ENCODE measurements at places on chromosomes 7 and 10. TPM values are rescaled to one million over a fixed set of nuclear protein-coding genes. Genes with fewer than 3 reads are reported as not detected.

SRI gene
- polyA plus RNA-seq, result 113 TPM

GRCh38 chr10:79345241-79346011 lies 1.8 kb upstream of the PPIF start:
- DNase-seq, result no peak

- DNase-seq, result no peak
Measured at GRCh38 chr10:77915319-77916105, 11.0 kb downstream of the DLG5 start.

FGF8 gene
- 0.44 TPM for polyA plus RNA-seq

CNNM1 gene
- polyA plus RNA-seq, result not detected

DNA sequence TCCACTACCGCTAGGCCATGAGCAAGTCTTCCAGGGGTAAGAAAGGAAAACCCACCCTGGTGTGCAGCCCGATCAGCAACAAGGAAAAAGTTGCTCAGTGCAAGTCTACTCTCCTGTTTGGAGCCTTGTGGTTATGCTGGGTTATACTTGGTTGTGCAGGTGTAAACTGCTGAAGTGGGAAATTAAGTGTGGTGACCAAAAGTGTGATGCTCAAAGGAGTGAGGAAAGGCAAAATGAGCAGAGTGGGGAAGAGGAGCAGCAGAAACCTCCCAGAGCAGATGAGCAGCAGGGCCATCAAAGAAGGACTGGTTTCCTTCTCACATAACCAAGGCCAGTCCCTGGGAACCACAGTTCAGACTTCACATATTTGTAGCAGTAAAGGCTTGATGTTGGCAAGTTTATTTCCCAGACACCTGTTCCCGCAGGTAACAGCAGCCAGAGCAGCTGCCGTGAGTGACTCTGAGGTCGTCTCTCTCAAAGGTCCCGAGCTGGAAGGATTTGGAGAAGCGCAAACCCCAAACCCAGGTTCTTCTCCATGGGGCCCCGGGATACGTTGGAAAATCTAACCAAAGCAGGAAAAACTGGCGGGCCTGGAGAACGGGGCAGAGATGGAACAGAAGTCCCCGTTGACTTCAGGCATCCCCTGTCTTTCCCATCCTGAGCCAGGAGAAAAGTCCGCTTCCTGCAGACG lies 607 bp upstream of the SMO start:
- DNase-seq, result no peak

- no peak for DNase-seq
Measured at GRCh38 chr10:103141950-103142349, 51.1 kb downstream of the NT5C2 start.

DNA sequence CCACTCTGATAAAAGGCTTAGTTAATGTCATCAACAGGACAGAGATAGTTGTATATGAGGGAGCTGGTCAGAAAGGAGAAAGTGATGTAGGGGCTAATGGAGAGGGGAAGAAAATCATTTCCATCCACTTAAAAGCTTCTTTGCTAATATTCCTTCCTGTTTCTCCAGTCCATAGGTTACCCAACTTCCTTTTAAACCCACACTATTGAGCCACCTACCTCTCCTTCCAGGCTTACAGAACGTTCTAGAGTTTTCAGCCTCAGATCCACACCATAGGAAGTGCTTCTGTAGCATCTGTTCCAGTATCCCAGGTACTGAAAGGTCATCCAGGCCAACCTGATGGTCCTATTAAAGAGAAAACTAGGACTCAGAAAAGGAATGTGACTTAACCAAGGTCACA lies 28.2 kb downstream of the STRIP2 start:
- no peak for DNase-seq

DNA sequence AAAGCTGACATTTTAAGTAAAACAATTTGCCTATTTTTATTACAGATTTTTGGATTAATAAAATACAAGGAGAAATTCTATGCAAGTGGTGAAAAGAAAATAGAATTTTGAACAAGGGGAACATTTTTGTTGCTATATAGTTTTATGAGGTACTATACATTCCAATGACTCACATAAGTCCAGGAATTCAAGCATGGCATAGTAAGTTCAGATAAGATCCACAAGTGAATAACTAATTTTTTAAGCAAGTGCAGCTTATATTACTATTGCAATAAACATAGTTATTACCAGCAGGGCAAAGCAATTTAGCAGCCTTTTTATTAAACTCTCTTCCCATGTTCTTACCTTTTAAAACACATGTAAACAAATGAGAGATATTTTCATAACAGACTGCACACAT lies 1123.5 kb upstream of the LRRN3 start:
- no peak for DNase-seq

DNA sequence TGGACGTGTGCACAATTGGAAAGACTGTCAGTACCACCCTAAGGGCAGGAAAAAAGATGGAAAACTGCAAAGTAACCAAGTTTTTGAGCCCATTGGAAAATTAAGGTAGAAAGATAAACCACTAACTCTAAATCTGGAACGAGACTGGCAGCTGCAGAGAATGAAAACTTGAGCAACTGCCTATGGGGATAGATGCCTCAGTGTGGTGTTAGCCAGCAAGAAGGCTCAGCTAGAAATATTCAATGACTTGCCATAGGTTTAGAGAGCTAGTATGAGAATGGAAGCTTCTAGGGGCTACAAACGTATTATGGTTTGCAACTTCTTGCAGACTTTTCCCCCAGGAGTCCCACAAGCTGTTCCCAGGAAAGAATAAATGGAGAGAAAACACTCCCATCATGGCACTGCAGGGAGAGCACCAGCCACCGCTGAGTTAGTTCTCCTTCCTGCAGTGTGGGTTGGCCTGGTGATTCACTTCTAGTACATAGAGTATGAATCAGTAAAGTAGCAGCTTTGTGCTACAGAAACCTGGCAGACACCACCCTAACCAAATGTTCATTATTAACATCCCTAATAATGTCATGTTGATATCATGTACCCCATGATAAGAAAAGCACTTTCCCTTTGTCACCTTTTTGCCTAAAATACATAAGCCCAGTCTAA lies 372.4 kb upstream of the VWC2 start:
- DNase-seq, result no peak

All from K562 (cell line).